ENCODE measurements at places on chromosomes 7 and 10.
A peak's percentile ranks its signal among the peaks of the same experiment; 100 is the strongest.

GRCh38 chr7:137970253-137970975 lies 31.5 kb downstream of the CREB3L2 start:
- no peak for DNase-seq

DNA sequence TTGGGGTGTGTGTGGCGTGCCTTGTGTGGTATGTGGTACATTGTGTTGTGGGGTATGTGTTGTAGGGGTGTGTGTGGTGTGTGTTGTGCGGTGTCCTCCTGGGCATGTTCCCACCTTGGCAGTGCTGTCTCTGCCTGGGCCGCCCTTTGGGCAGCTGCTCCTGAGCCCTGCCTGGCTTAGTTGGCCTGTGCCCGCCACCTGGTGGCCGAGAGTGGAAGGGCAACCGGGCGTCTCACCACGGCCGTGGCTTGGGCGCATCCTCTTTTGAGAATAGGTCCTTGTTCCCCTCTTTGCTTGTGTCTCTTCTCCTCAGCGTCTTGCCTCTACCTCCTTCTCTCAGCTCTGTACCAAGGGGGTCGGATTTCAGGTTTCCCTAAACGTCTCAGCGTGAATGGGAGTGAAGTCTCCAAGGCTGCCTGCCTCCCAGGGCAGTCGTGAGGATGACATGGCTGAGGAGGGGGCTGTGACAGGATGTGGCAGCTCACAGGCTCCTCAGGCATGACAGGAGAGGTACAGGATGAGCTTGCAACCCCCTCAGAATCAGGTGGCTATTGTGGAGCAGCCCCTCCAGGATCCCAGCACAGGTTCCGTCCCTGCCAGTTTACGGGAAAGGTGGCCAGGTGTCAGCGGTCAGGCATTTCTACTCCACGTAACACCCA lies 98.4 kb upstream of the PODXL start:
- peak; percentile 56 for DNase-seq

DNA sequence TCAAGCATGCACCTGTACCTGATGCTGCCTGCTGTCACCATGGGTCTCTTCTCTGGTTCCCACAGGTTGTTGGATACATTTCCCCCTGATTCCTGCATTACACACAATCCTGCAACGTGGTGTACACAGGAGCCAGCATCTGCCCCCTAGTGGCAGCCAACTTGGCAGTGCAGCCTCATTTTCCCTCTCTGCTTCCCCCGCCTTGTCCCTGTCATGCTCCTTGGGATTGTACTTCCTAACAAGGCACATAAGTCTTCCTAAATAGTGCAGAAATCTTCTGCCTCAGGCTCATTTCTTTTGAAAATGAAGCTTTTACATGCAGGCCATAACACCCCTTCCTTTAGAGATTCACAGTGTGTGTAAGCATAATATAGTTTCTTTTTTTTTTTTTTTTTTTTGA lies 387.5 kb downstream of the CCSER2 start:
- DNase-seq: no peak

DNA sequence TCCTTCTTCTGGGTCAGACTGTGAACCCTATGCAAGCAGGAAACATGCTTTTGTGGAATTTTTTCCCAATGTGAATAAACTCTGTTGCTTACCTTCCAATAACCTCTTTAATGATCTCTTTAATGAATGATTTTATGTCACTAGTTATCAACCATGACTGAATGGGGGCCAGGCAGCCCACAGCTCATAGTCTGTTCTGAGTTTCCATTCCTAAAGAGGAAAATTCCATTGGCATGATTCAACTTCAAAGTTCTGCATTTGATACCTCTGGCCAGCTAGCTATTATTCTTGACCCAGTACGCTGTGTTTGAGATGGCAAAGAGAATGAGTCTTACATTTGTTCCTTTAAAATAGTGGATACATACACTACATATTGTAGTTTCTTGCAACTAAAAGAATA lies 867.8 kb upstream of the CELF2 start:
- DNase-seq: no peak

DNA sequence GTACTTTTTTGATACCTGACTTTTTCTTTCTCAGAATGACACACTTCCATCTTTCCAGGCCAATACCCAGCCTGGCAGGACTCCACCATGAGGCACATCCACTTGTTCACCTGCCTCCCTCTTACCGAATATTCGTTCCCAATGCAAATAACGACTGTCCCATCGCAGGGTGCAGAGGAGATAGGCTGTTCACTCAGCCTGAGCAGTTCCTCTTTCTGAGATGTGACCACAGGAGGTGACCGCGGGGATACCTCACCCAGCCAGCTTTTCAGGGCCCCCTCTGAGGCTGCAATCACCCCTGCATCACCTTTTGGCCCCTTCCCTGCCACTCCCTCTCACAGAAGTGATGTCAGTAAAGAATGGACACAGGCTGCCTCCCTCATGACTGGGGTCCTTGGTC lies 28.3 kb downstream of the PTPRN2 start:
- no peak for DNase-seq

DNA sequence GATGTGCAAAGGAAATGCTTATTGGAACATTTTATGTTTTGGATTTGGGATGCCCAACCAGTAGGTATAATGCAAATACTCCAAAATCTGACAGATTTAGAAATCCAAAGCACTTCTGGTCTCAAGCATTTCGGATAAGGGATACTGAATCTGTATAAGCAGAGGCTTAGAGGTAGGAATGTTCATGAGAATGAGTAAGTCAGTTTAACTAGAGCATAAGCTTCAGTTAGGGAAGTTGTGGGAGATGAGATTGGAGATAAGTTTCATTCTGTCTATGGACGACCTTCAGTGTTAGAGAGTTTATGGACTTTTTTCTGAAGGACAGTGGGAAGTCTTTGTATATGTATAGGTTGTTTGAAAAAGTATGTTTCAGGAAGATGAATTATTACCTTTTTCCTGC lies 10.4 kb downstream of the TAX1BP1 start:
- DNase-seq: no peak

- no peak for DNase-seq
Observed at GRCh38 chr7:21983056-21983455, 37.4 kb upstream of the CDCA7L start.

GRCh38 chr10:112203328-112204076 lies 19.9 kb upstream of the GPAM start:
- DNase-seq: no peak

GRCh38 chr7:81430150-81430549 lies 339.7 kb downstream of the HGF start:
- DNase-seq: no peak

DNA sequence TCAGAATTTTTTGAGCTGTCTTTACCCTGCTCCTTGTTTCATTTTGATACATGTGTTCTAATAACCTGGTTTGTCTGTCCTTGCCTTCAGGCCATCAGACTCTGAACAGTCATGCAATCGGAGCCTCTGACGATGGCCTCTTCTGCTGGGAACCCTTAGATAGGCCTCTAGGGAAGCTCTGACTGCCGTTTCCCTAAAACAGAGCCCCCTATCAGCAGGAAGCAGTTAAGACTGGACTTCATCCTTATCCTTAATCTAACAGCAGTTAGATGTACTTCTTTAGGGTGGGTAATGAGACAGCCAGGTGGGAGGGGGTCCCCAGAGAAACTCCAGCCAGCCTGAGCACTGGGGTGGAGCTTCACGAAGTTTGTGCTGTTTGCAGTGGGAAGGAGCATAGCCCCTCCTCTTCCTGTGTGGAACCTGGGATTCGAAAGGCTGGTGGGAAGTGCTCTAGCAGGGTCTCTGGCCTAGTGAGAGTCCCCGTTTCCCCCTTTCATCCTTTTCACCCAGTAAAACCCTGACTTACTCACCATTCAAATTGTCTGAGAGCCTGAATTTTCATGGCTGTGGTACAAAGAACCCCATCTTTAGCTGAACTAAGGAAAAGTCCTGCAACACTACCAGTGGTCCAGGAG lies 28.4 kb upstream of the SORCS3 start:
- no peak for DNase-seq

DNA sequence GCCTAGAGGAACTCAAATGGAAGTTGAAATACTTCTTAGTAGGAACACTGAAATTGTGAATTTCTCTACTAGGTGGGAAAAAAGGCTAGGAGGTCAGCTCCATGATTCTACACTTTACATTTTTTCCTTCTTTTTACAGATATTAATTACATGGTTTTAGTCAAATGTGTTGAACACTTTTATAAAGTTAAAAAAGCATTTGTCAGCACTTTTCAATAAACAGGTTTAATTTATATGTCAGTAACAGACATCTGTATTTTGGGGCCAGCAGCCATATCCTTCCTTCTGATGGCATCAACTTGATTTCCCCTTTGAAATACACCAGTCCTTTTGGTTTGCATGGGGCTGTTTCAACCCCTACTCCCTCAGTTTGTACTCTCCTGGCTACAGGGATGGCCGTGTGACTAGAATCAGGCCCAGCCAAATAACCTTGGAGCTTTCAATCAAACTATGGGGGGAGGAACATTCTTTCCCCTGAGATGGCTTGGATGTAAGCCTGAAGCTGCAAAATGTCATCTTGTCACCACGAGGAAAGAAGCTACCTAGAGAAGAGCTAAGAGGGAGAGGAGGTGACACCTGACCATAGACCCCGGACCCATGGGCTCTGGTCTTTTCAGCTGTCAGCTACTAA lies 171.0 kb upstream of the NEBL start:
- DNase-seq: no peak

DNA sequence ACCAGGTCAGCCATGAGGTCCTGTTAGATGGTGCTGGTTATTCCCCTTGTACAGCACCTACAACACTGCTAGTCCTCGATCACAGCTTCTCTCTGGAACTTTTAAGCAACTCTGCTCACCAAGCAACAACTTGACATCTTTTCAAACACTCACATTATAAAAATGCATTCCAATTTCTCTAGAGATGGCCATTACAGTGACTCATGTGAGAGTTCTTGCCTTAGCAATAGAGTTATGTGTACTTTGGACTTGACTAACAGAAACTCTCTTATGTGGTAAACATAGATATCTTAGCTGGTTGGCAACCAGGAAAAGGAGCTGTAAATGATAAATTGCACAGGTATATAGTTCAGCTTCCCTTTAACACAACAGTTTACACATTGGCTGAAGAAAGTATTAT lies 122.2 kb downstream of the PDE1C start:
- DNase-seq: no peak

DNA sequence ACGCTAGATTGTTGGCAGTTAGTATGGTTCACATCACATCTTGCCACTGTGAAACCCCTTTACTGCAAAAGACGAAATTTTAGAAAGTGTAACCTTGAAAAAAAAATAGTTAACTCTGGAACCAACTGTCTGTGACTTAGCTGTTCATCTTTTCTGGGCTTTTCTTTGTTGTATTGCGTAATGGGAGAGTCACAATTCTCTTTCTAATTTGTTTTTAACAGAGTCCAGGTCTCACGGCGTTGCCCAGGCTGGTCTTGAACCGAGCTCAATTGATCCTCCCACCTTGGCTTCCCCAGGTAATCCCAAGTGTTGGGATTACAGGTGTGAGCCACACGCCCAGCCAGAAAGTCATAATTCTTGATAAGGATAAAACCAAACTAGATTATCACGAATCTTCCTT lies 14.5 kb downstream of the UBE3C start:
- no peak for DNase-seq

DNA sequence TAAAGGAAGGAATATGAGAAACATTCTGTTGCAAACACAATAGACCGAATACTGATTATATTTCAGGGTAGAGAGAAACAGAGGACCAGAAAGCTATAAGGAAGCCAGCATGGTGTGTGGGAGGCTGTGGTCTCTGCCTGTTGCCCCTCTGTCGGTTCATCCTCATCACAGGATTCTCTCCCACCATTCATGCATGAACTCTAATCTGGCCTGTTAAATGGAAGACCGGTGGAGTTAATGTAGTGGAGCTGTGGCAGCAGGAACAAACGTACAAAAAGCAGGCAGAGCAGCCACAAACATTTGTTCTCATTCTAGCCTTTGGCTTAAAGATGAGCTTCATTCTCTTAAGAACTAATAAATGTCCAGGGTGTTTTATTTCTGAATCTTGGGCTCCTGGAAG lies 902.4 kb downstream of the LRMDA start:
- DNase-seq: no peak

GRCh38 chr7:44277851-44278250 lies 47.5 kb downstream of the CAMK2B start:
- no peak for DNase-seq

Measured in CD4-positive, alpha-beta T cell treated with Interleukin-4 for 4 hours (primary cell).